ENCODE measurements at places on chromosomes 16 and 17. TPM values are rescaled to one million over a fixed set of nuclear protein-coding genes. Genes with fewer than 3 reads are reported as not detected.
A peak's percentile ranks its signal among the peaks of the same experiment; 100 is the strongest.

DNA sequence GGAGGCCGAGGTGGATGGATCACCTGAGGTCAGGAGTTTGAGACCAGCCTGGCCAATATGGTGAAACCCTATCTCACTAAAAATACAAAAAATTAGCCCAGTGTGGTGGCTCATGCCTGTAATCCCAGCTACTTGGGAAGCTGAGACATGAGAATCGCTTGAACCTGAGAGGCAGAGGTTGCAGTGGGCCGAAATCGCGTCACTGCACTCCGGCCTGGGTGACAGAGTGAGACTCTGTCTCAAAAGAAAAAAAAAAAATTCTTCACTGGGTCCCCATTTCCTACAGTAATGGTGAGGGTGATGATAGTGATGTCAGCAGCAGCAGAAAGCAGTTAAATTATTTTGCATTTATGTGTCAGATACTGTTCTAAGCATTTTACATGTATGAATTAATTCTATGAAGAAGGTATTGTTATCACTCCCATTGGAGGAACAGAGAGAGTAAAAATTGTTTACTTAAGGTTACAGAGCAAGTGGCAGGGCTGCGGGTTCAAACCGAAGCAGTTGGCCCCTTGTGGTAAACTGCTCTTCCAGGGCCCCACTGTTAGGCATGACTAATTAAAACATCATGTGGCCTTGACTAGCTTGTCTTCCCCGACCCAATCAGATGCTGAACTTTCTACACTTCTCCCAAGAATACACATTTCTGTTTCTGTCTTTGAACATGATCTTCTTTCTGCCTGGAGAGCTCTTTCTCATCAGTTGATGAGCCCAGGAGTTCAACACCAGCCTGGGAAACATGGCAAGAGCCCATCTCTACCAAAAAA is 45.8 kb downstream of the STAT3 start:
- no peak overlapping the region for H3K4me3 ChIP-seq

GRCh38 chr16:57623251-57624043 is 5.0 kb upstream of the ADGRG1 start:
- H3K27ac ChIP-seq: no peak overlapping the region
- no peaks in the 10 kb centered on the region for H3K27me3 ChIP-seq
- peak; percentile 60 for DNase-seq
- no peak overlapping the region for H3K4me3 ChIP-seq

- H3K4me1 ChIP-seq: no peaks in the 10 kb centered on the region
- H3K4me3 ChIP-seq: no peak overlapping the region
- DNase-seq: peak; percentile 89
- H3K27me3 ChIP-seq: no peaks in the 10 kb centered on the region
- H3K36me3 ChIP-seq: no peaks in the 10 kb centered on the region
- H3K27ac ChIP-seq: no peak overlapping the region
Measured at GRCh38 chr17:29124135-29124924, 55.9 kb downstream of the MYO18A start.

- H3K4me1 ChIP-seq: no peaks in the 10 kb centered on the region
- no peak overlapping the region for H3K27ac ChIP-seq
- DNase-seq: no peak
Measured at GRCh38 chr16:50977138-50977537, 173.9 kb downstream of the SALL1 start.

DNA sequence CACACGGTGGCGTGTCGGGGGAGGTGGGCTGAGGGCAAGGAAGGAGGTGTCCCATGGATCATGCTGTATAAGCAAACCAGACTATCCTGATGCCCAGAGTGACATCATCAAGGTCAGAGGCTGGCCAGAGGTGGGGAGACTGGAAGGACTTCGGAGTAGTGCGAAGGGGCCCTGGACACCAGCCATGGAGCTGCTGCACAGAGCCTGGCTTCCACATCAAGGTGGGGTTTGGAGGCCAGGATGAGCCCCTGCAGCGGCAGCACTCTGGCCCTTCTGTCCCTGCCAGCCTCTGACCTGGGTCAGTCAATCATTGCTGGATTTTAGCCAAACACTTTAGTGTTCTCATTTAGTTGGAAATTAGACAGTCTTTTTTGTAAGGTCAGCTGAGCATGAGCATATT is 34.8 kb downstream of the MED13 start:
- DNase-seq: no peak
- peaks cover 84% of the 10 kb centered on the region for H3K36me3 ChIP-seq
- H3K27me3 ChIP-seq: no peaks in the 10 kb centered on the region
- H3K27ac ChIP-seq: no peak overlapping the region
- H3K4me1 ChIP-seq: no peaks in the 10 kb centered on the region

- H3K36me3 ChIP-seq: no peaks in the 10 kb centered on the region
- H3K27ac ChIP-seq: no peak overlapping the region
- H3K4me3 ChIP-seq: no peak overlapping the region
- peak; percentile 50 for DNase-seq
- H3K27me3 ChIP-seq: no peaks in the 10 kb centered on the region
- H3K4me1 ChIP-seq: no peaks in the 10 kb centered on the region
Measured at GRCh38 chr16:25413975-25414374, 156.3 kb upstream of the ZKSCAN2 start.

DNA sequence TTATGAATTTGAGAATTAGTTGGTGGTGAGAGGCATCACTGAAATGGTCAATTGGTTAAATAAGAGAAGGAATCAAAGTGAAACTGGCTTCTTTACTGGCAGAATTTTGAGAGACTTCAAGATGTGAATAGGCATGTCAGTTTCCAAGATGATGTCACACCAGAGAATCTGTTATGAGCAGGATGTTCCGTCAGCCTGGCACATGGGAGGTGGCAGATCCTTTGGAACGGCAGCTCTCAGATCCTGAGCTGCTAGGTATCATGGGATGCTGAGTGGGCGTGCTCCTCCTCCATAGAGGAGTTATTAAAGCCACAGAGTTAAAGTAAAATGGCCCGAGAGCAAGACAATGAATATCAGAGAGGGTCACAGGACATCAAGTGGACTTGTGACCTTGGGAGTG is 444.3 kb upstream of the HSBP1 start:
- peaks cover 10% of the 10 kb centered on the region for H3K4me1 ChIP-seq
- no peak overlapping the region for H3K27ac ChIP-seq
- no peaks in the 10 kb centered on the region for H3K27me3 ChIP-seq
- no peaks in the 10 kb centered on the region for H3K36me3 ChIP-seq
- no peak overlapping the region for H3K4me3 ChIP-seq

DNA sequence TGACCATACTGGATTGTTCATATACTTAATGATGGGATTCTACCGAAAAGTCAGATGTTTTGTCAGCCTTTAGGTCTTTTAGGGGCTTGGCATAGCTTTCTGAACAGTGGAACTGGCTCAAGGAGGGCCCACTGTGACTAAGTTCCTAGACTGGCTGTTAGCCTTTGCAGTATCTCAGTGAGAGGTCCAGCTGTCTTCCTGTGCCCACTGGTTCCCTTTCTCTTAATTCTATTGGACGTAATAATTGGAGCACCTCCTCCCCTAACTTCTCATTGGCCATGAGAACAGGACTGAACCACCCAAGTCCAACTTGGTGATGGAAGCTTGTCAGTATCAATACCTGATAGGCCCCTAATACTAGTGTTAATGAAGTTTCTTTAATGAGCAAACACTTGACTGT is 13.5 kb downstream of the KPNA2 start:
- peak; percentile 3 for DNase-seq
- no peak overlapping the region for H3K27ac ChIP-seq
- peaks cover 15% of the 10 kb centered on the region for H3K4me1 ChIP-seq
- H3K27me3 ChIP-seq: no peaks in the 10 kb centered on the region
- H3K36me3 ChIP-seq: peaks cover 31% of the 10 kb centered on the region
- H3K4me3 ChIP-seq: no peak overlapping the region

- peak; percentile 60 for DNase-seq
- no peaks in the 10 kb centered on the region for H3K36me3 ChIP-seq
- no peak overlapping the region for H3K27ac ChIP-seq
- H3K4me3 ChIP-seq: no peak overlapping the region
Measured at GRCh38 chr16:31409433-31409832, 16.3 kb downstream of the ITGAD start.

DNA sequence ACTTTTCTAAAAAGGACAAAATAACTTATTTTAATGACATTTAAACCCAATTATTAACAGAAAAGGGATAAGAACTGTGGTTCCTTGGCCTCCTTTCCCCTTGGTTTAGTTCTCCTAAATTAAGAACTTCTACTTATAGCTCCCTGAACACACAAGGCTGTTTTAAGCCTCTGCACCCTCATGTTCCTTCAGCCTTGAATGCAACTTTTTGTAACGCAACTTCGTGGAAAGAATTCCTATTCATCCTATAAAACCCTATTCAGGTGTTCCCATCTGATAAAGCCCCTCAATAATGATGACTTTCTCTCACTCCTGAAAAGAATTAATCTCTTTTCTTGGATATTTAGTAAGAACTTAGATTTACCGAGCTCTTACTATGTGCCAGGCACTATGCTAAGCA is 6.3 kb downstream of the STAT3 start:
- no peak overlapping the region for H3K27ac ChIP-seq
- DNase-seq: no peak
- peaks cover 25% of the 10 kb centered on the region for H3K4me1 ChIP-seq
- no peak overlapping the region for H3K4me3 ChIP-seq

DNA sequence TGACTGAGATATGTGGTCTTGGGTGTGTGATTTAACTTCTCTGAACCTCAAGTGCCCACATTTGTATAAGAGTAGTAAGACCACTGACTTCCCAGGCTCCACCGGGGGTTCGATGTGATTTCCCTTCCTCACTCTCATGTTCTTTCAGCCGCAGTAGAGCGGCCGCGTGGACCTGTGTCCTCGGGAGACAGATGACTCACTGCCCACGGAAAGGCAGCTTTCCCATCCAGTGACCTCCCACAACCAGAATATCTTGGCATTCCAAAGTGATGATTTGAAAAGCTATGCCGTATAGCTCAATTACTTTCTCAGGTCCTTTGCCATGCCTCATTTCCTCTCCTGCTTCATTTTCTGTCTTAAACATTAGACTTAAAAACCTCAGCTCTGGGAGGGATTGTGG is 73.6 kb downstream of the IL21R start:
- peak; percentile 87 for DNase-seq
- H3K4me3 ChIP-seq: no peak overlapping the region
- H3K27ac ChIP-seq: peak overlapping the region; percentile 73
- peaks cover 45% of the 10 kb centered on the region for H3K36me3 ChIP-seq

GRCh38 chr16:72236866-72237265 is 64.9 kb upstream of the PMFBP1 start:
- no peak for DNase-seq
- H3K27ac ChIP-seq: no peak overlapping the region
- H3K27me3 ChIP-seq: no peaks in the 10 kb centered on the region
- no peaks in the 10 kb centered on the region for H3K4me1 ChIP-seq
- no peak overlapping the region for H3K4me3 ChIP-seq

DNA sequence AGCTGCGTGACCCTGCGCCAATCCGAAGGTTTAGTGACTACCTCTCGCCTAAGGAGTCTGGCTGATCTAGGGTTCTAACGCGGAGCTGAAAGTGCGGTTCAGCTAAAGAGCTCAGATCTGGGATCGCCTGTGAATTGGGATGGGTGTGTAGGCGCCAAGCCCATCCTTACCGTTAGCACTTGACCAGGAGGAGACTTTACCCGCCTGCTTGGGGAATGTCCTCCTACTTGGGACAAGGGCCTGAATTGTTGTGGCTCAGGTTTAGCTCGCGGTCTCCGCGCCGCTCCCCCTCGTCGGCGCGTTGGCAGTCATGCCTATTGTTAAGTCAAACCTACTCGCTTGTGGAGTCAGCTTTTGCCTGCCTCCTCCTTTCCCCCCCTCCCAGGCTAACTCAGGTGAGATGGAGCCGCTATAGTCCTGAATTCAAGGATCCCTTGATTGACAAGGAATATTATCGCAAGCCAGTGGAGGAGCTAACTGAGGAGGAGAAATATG is 480 bp downstream of the MRPS7 start:
- DNase-seq: peak; percentile 65
- peaks cover 17% of the 10 kb centered on the region for H3K4me1 ChIP-seq

GRCh38 chr16:21267298-21267697 is 10.8 kb downstream of the CRYM start:
- no peaks in the 10 kb centered on the region for H3K36me3 ChIP-seq
- H3K27ac ChIP-seq: no peak overlapping the region
- H3K27me3 ChIP-seq: peaks cover 9% of the 10 kb centered on the region
- H3K4me1 ChIP-seq: peaks cover 23% of the 10 kb centered on the region

DNA sequence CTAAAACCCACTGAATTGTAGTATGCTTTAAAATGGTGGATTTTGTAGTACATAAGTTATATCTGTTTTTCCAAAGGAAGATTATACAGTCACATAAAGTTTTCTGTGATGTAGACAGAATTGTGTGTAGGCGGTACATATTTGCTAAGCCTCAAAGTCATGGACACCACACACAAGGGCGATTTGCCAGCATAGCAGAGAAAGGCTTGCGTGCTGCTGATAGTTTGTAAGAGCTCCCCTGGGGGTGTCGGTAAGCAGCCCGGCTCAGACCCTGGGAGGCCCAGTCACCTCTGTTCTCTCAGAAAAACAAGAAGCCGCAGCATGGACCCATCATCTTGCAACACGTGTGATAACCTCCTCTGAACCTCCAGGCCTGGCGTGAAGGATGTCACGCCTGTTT is 38.3 kb upstream of the AKTIP start:
- H3K4me1 ChIP-seq: no peaks in the 10 kb centered on the region
- peak; percentile 52 for DNase-seq

DNA sequence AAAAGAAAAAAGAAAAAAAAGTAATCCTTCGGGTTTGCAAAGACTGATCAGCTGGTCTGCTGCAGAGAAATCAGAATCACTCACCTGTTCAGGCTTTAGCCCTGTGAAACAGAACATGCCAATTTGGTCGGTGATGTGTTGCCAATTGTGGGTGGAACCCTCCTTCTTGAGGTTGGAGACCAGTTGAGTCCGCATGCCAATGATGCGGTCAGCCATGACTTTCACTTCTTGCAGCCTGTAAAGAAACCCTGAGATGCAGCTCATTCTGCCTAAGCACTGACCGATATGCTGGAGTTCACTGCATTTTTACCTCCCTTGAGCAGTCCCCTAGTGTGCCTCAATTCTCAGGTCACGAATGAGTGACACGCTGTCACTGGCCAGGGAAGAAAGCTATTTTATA is 24.8 kb upstream of the SLC38A7 start:
- no peaks in the 10 kb centered on the region for H3K27me3 ChIP-seq
- no peak overlapping the region for H3K27ac ChIP-seq
- no peak overlapping the region for H3K4me3 ChIP-seq
- peaks cover 27% of the 10 kb centered on the region for H3K36me3 ChIP-seq
- DNase-seq: no peak

DNA sequence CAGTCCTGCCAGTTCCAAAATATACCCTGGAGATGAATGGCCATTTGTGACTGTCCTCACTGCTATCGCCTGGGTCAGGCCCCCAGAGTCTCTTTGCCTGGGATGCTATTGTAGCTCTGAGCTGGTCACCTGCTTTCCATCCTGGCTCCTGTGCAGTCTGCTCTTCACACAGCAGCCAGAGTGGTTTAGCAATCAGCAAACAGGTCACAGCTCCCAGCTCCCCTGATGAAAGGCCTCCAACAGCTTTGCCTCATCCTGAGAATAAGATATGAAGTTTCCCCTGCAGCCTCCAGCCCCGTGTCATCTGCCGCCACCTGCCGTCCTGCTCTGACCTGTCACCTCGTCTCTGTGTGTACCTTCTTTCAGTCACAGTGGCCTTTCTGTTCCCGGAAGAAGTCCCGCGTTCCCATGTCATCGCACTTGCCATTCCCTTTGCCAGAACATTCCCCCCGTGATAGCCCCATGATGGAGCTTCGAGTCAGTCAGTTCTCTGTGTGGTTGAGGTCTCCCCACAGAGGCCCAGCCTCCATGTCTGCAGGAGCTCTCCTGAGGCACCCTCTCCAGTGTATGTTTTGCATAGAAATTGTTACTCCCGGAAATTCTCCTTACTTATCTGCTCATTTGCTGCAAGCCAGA is 281.5 kb downstream of the SNX29 start:
- DNase-seq: no peak
- H3K27ac ChIP-seq: no peak overlapping the region
- no peaks in the 10 kb centered on the region for H3K36me3 ChIP-seq

ABCC3 gene
- 35.0 TPM for polyA plus RNA-seq

BCL6B gene
- polyA plus RNA-seq: not detected

SLC38A8 gene
- polyA plus RNA-seq: not detected

OR1F1 gene
- polyA plus RNA-seq: not detected

ZNF205 gene
- polyA plus RNA-seq: 4.2 TPM

Data from GM23248 (cell line).